ENCODE measurements at places on chromosomes 5 and 9.
A peak's percentile ranks its signal among the peaks of the same experiment; 100 is the strongest.

GRCh38 chr5:114957384-114957783 lies 212.3 kb downstream of the TRIM36 start:
- DNase-seq, result no peak

DNA sequence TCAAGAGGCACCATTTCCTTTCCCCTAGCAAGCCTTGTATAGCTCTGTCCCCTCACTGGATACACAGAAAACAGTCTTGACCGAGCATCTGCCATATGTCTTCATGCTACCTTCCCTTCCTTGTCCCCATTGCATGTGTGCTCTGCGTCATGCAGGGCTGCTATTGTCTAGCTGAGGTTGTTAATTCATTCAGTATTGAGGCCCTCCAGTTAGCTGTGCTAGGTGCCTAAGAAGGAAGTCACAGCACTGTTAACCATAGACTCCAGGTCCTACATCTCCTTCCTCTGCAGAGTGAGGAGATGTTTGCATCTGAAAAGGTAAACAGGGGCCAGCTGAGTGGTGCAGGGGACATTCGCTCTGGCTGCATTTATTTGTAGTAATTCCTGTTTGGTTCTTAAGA lies 48.2 kb downstream of the SLC1A3 start:
- DNase-seq, result no peak

GRCh38 chr9:132901858-132902831 lies 23.4 kb downstream of the SPACA9 start:
- DNase-seq, result peak; percentile 70

DNA sequence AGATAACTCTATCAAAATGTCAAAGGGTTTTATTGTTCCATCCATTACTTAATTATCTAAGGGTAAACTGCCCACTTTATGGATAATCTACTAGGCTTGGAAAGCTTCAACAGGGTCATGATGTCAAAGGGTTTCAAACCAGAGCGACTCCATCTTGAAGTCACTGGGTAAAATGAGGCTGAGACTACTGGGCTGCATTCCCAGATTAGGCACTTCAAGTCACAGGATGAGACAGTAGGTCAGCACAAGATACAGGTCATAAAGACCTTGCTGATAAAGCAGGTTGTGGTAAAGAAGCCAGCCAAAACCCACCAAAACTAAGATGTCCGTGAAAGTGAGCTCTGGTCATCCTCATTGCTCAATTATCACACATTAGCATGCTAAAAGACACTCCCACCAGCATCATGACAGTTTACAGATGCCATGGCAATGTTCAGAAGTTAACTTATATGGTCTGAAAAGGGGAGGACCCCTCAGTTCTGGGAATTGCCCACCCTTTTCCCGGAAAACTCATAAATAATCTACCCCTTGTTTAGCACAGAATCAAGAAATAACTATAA lies 138.6 kb downstream of the GNAQ start:
- no peak for DNase-seq

- peak; percentile 23 for DNase-seq
Measured at GRCh38 chr9:136623842-136624183, 38.9 kb upstream of the EGFL7 start.

GRCh38 chr9:35618854-35619799 lies 914 bp upstream of the CD72 start:
- DNase-seq, result peak; percentile 99

DNA sequence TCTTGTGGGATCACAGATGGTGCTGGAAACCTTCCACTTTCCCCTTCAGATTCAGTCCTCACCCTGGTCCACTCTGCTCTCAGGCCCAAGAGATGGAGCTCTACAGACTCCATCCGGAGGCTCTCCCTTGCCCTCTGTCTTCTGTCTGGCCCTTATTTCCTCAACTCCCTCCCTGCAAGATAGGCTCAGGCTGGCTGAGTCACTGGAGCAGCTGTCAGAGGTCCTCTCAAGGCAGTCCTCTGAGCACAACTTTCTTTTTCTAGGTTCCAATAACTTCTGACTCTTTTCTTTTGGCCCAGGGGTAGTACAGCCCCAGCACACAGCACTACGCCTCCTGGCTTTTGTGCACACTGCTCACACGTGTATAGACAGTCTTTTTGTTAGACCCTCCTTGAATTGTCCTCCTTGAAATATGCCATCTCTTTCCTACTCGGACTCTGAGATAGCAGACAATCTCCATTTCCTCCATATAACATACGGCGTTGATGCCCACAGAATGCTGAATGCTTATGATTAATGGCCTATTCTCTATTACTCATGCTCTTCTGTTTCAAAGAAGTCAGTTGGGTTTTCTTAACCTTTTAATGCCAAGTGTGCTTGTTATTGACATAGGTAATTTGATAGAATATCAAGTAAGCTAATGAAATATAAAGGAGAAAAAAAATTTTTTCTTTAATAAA lies 193.1 kb downstream of the SLC12A2 start:
- no peak for DNase-seq

DNA sequence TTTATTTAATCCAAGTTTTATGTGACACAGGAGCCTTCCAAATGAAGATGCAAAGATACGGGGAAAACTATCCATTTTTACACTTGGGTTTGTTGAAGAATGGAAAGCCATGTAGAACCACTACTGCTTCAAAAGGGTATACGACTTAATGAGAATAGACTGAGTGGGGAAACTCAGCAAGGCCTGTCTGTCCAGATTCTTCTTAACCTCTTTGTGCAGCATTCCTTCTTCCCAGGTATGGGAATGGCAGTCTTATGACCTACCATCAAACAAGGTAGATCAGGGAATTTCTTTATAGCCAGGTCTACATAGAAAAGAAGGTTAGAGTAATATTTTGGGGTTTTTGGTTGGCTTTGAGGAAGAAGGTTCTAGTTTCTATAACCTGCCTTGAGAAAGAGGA lies 23.4 kb downstream of the APTX start:
- DNase-seq, result no peak

DNA sequence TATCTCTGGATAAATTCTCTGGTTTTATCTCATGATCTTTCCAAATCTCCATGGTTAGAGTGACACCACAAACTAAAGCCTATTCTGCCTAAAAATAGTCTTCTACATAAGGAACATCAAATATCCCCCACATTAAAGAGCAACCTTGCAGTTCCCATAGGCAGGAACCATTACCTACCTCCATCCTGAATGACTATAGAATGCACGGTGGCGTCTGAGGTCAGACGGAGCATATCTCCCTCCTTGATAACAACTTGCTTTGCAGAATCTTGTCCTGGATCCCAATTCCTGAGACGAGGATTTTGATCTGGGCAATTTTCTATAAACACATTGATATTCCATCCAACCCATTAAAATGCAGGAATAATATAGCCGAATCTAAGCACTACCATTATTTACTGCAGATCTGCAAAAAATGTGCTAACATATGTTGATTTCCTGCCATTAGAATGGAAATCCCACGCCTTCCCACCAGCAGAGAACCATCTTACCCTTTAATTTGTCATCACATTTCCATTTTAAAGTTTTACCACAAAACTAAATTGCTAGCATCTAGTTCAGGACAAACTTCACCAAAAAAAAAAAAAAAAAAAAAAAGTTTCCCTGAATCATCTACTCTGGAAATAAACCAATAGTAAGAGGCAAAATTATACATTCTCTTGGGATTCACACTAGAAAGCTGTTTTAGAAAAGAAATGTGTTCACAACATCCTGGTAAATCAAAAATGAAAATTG lies 22.1 kb downstream of the CEMIP2 start:
- DNase-seq, result no peak

- peak; percentile 56 for DNase-seq
Measured at GRCh38 chr5:177128551-177128981, 5.0 kb upstream of the NSD1 start.

DNA sequence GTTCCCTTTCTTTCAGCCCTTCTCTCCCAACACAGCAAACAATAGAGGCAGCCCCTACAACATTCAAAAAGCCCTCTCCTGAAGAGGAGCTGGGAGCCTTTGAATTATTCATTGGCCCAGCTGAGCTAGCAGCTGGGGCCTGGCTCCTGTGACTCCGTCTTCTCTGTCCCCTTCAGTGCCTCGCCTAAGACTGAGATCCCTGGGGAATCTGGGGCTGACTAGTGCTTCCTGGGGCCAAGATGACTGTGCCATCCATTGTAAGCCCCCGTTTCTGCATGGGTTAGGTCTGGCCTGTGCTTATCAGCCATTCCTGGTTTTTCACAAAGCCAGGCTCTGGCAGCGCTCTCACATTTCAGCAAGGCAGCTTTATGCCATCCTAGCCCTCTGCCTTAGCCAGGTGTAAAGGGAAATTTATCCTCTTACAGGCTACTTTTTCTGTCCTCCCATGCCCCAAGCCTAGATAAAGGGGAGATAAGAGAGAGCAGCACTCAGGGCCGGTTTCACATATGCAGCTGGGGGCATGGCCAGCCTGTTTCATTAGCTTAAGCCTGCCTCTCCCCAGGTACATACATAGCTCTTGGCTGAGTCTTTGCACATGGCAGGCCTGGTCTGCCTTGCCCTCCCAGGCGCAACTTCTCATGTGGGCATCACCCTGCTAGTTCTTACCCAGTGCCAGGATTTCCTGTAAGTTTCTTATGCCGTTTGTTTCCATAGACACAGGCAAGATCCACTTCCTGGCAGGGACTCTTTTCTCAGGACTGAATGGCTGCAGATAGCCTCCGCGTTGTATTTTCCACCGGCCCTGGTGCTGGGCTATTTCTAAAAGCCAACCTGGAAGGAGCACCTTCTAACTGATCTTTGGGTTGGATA lies 15.8 kb downstream of the PTPA start:
- no peak for DNase-seq

GRCh38 chr9:77827104-77827784 lies 179.1 kb upstream of the GNA14 start:
- DNase-seq, result peak; percentile 81

DNA sequence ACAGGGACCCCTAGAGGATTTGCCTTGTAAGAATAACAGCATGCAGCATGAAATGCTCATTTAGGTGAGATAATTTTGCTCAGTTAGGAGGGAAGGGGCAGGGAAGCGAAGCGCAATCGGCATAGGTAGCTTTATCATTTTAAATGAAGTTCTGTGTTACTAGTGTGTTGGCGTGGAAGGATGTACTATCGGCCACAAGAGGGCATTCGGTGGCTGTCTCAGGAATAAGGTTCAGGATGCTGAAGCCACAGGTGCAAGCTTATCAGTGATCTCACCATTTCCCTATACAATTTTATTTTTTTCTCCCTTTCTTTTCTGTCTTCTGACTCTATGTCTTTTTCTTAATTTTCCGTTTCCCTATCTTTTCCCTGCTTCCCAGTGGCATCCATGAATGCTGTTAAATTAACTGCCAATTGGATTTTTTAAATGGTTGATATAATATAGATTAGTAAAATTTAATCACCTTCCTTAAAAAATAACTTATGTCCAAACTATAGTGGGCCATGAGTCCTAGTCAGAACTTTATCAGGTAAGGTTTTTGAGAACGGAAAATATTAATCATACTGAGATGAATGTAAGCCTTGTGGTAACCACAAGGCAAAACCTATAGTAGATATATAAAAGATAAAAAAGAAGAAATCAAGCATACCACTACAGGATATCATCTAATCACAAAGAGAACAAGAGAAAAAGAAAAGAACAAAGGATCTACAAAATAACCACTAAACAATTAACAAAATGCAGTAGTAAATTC lies 1.2 kb upstream of the INSL6 start:
- peak; percentile 19 for DNase-seq

DNA sequence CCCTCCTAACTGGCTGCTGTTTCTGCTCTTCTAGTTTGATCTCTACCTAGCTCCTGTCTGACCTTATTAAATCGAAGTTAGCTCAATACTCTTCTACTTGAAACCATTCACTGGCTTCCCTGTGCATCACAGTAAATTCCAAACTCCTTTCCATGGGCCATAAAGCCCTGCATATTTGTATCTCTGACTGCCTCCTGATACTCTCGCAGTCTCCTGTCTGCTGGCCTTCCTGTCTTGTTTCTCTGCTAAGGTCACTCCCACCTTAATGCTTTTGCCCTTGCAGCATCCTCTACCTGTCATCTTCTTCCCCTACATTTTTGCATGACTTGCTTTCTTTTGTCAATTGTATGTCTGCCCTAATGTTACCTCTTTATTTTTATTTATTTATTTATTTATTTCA lies 44.8 kb downstream of the SNCAIP start:
- no peak for DNase-seq

DNA sequence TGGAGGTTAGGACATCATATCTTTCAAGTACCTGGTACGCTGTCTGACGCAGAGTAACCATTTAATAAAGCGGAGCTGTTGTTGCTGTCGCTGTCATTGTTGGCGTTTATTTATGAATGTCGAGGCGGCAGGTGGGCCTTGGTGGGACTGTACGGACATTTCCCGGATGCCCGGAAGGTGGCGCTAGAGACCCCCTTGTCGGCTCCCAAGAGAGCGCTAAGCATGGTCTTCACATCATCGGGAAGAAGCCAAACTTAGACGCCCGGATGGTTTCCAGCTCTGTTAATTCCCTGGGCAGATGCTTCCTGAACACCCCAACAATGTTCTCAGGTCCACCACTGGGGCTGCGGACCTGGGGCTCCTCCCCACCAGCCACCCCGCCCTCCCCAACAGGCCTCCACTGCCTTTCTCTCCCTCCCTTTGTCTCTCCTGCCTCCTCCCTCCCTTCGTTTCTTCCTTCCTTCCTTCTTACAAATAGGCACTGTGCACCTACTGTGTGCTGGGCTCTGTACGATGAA lies 54.1 kb downstream of the DUSP1 start:
- DNase-seq, result peak; percentile 39

DNA sequence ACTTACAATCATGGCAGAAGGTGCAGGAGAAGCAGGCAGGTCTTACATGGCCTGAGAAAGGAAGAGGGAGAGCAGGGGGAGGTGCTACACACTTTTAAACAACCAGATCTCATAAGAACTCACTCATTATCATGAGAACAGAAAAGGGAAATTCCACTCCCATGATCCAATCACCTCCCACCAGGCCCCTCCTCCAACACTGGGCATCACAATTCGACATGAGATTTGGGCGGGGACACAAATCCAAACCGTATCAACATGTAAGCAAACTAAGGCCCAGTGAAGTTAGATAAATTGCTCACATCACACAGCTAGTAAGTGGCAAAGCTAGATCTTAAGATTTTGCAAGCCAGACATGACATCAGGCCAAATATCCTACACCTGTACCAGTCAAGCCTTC lies 48.3 kb upstream of the RIC1 start:
- DNase-seq, result no peak

- DNase-seq, result peak; percentile 25
Measured at GRCh38 chr5:53335115-53335514, 145.3 kb upstream of the FST start.

DNA sequence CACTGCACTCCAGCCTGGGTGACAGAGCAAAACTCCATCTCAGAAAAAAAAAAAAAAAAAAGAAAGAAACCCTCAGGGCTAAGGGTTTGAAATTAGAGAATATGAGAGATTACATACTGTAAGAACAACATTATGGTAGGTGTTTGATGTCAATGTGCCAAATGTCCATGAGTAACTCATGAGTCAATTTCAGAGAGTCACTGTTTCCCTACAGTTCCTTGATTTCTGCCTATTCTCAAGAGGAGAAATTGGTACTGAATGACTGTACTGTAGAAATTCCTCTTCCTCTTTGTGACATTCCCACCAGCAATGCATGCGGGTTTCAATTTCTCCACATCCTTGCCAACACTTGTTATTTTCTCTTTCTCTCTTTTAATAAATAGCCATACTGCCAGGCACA lies 35.2 kb downstream of the MARVELD2 start:
- DNase-seq, result peak; percentile 28

GRCh38 chr9:14730461-14730898 lies 7.9 kb upstream of the CER1 start:
- no peak for DNase-seq
